RWPE1 (cell line): ENCODE measurements at places on chromosomes 7 and 10.

DNA sequence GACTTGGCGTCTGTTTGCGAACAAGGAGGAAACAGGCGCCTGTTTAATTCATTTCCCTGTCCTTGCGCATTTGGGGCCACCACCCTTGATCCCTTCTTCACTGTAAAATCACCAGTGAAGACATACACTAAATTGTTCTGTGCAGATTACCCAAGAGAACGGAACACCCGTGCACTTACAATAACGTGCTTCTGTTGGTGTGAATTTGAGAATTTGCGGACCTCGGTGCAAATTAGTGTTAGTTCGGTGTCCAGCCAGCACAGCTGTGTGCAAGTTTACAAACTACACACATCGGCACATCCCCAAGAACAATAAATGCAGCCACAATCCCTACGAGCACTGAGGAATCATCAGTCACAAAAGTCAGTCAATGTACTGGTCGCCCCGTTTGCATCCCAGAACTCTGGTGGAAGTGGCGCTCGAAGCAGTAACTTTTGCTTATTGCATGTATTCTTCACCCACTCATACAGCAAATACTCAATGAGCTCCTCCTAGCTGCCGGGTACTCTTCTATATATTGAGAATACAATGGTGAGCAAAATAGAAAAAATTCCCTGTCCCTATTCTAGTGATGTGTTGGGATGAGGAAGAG, 786 bp upstream of the CNOT4 start:
- DNase-seq = peak; percentile 2

- peak; percentile 62 for DNase-seq
These were observed 17.3 kb upstream of the BLOC1S2 start for GRCh38 chr10:100303724-100304319.

DNA sequence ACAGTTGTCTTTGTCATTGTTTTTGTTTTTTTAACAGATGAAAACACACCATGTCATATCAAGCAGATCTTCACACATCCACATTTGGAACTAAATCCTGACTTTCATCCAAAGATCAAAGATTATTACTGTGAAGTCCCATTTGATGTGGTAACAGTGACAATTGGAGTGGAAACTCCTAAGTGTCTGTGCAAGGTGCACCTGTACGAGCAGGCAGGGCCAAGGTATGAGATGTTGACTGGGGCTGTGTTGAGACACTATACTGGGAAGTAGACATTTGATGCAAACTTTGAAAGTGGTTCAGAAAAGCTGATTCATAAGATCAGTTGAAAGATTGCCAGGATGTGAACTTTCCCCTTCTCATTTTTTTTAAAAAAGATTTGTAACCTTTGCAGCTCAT, 152.3 kb downstream of the CPED1 start:
- no peak for DNase-seq

DNA sequence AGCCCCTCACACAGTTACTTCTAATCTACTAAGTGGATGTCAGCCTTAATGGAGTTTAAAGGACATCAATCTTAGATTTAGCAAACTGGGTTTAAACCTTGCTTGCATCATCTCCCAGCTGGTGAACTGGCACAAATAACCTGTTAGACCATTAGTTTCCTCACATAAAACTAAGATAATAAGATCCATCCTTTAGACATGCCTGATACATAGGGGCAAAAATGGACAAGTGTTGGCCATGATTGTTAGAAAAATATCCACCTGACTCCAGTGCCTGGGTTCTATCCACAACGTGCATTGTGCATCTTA, 439.1 kb downstream of the TNS3 start:
- DNase-seq = no peak

DNA sequence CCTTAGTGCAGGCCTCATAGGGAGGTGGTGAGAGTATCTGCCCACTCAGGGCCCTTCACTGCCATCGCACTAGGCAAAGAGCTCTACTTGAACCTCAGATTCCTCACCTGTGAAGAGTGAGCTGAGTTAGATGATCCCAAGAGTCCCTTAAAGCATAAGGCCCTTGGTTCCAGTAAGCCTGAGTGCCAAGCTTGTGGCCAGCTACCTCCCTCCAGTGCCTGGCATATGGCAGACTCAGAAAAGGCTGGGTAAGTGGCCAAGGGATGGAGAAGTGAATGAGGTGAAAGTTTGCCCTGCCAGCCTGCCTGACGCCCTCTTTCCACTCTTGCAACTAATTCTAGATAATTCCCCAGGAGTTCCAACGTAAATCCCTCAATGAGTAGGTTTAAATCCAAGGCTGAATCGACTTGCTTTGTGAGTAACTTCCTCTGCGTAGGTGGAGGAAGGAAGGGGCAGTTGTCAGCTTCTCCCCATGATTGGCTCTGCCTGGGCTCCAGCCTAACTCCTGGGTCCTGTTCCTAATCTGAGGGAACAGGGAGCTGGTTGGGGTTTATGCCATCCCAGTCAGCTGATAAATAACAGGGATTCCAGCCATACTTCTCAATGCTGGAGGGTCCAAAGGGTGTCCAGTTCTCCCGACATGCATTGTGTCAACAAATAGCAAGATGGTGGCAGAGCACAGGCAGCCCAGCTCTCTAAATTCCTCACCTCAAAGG, 14.2 kb downstream of the DUSP5 start:
- DNase-seq = no peak

DNA sequence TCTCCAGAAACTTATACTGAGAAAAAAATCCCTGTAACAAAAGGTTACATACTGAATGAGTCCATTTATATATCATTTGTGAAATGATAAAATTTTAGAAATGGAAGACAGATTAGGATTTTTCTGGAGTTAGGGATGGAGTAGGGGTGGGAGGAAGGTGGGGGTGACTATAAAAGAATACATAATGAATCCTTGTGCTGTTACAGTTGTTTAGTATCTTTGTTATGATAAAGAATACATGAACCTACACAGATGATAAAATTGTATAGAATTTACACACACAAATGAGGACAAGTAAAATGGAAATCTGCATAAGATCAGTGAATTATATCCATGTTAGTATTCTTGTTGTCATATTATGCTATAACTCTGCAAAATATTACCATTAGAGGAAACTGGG, 41.7 kb upstream of the CCSER2 start:
- no peak for DNase-seq

- no peak for DNase-seq
These were observed 36.8 kb downstream of the PPIF start for GRCh38 chr10:79383974-79384606.

- no peak for DNase-seq
These were observed 202.0 kb upstream of the DGKB start for GRCh38 chr7:15104411-15105092.

GRCh38 chr10:110277591-110277990, 27.1 kb downstream of the SMNDC1 start:
- DNase-seq = no peak

DNA sequence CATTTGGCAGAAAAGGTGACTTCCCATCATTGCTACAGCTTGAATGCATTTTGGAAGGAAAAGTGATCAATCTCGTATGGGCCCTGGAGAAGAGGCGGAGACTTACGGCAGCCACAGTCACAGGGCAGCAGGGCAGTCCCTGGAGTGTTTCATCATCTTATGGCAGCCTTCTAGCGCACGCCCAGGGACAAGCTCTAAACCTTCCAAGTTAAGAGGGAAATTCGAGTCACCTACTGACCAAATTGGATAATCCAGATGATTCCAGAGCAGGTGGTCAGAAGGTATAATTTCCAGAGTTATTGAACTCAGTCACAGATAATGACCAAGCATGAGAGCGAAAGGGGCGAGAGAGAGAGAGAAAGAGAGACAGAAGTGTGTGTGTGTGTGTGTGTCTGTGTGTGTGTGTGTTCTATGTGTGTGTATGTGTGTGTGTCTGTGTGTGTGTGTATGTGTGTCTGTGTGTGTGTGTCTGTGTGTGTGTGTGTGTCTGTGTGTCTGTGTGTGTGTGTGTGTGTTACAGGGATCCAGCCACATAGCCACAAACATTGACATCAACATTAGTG, 123.7 kb upstream of the ADAM12 start:
- no peak for DNase-seq

- DNase-seq = no peak
These were observed 174.3 kb downstream of the NRP1 start for GRCh38 chr10:33160151-33160550.

DNA sequence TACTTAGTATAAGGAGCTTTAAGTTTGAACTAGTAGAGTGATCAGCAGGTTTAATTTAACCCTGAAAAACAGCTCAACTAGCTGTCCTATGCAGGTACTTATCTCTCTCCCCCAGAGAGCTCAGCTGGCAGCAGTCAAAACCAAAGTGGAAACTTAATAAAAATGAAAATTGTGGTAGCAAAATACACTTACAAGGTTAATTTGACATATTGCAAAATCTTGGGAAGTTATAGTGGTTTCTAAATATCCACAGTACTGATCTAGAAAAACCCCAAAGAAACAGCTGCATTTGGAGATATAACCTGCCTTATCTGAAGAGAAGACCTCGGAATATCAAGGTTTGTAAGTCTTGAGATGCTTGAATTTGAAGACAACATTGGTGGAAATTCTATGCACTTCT, 269.2 kb downstream of the RNLS start:
- DNase-seq = no peak

- peak; percentile 58 for DNase-seq
These were observed 313.3 kb upstream of the AKR1E2 start for GRCh38 chr10:4512671-4513240.

DNA sequence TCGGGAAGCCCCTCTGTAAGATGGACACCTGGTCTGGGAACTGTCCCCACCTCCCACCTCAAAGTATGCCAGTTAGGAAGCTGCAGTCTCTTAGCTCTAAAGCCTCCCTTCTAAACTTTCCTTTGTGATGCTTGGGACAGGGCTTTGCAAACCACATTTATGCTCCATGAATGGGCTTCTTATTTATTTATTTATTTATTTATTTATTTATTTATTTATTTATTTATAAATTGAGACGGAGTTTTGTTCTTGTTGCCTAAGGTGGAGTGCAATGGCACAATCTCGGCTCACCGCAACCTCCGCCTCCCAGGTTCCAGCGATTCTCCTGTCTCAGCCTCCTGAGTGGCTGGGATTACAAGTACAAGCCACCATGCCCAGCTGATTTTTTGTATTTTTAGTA, 1009.4 kb downstream of the TYW1 start:
- no peak for DNase-seq

- peak; percentile 37 for DNase-seq
These were observed 206.7 kb downstream of the KIAA1217 start for GRCh38 chr10:24415455-24416125.

- DNase-seq = no peak
These were observed 23.5 kb downstream of the TMEM273 start for GRCh38 chr10:49164559-49165188.

GRCh38 chr7:98214811-98215321, 3.6 kb downstream of the BHLHA15 start:
- DNase-seq = no peak

GRCh38 chr10:132872658-132873057, 69.7 kb downstream of the CFAP46 start:
- DNase-seq = no peak

DNA sequence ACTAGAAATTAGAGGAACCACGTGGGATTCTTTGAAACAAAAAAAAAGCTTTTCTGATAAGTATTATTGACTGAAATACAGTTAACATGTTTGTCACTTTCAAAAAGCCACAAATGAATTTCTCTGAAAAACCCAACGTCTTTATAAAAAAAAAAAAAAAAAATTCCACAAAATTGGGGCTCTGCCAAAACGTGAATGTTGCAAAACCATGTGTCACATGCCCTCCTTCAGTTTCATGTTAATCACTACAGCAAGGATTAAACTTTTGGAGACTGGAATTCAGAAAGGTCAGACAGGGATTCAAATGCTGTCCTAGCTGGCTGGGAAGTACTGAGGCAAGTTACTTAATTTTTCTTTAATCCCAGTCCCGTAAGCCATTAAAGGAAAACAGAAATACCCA, 278.0 kb upstream of the KLF14 start:
- DNase-seq = peak; percentile 78

DNA sequence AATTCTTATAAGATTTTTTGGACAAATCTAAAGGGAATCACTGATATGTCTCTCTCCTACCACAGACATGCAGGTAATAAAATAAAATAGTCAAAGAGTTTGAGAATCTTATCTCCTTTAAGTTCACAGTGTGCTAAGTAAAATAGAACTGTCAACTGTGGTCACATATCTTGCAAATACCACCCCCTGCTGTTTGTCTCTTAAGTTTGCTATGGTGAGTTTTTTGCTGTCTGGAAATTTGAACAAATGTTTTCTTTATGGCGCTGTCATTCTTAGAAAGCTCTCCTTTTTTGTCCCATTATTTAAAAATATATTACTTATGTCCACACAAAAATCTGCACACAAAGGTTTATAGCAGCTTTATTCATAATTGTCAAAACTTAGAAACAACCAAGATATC, 19.6 kb downstream of the GIMAP5 start:
- no peak for DNase-seq

DNA sequence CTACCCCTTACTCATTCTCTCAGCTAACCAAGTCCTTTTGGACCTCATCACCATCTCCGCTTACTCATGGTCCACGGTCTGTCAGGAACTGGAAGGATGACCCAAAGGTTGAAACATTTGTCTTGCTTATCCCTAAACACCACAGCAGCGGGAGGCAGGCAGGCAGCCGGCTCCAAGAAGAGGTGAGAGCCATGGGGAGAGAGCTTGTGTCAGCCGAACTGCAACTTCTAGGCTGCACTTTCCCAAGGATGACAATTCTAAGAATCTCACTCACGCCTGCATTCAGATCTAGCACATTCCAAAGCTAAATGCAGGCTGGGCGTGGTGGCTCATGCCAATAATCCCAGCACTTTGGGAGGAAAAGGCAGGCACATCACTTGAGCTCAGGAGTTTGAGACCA, 86.0 kb downstream of the SPDYE5 start:
- DNase-seq = no peak

DNA sequence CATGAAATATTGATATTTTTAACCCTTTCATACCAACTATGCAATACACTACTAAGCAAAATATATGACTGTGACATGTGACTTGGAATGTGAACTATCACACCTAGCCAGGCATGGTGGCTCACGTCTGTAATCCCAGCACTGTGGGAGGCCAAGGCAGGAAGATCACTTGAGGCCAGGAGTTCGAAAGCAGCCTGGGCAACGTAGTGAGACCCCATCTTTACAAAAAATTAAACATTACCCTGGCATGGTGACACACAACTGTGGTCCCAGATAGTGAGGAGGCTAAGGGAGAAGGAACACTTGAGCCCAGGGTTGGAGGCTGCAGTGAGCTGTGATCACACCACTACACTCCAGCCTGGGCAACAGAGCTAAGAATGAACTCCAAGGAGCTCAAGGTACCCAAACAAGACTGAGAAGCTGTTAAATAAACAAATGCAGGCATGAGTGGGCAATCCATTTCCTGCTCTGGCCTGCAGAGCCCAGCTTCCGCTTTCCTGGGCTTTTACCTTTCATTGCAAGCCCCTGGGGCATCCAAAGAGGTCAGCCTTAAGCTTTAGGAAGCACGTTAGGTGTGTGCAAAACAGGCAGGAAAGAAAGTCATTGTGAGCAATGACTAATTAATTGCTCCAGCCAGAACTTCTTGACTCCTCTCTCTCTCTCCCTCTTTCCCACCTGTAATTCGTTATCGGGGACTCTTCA, 162.1 kb upstream of the FOXK1 start:
- peak; percentile 31 for DNase-seq

- DNase-seq = no peak
These were observed 25.9 kb downstream of the DGKI start for GRCh38 chr7:137820677-137821420.

- no peak for DNase-seq
These were observed 30.1 kb downstream of the DENND11 start for GRCh38 chr7:141671705-141672496.
